ENCODE measurements at places on chromosomes 1 and 21.

GRCh38 chr1:204513117-204513716 is 3.0 kb upstream of the MDM4 start:
- DNase-seq = no peak

- no peak for DNase-seq
These were observed 16.1 kb upstream of the NTNG1 start for GRCh38 chr1:107124694-107125093.

GRCh38 chr1:66996018-66996682 is 57.8 kb downstream of the SLC35D1 start:
- peak; percentile 57 for DNase-seq

DNA sequence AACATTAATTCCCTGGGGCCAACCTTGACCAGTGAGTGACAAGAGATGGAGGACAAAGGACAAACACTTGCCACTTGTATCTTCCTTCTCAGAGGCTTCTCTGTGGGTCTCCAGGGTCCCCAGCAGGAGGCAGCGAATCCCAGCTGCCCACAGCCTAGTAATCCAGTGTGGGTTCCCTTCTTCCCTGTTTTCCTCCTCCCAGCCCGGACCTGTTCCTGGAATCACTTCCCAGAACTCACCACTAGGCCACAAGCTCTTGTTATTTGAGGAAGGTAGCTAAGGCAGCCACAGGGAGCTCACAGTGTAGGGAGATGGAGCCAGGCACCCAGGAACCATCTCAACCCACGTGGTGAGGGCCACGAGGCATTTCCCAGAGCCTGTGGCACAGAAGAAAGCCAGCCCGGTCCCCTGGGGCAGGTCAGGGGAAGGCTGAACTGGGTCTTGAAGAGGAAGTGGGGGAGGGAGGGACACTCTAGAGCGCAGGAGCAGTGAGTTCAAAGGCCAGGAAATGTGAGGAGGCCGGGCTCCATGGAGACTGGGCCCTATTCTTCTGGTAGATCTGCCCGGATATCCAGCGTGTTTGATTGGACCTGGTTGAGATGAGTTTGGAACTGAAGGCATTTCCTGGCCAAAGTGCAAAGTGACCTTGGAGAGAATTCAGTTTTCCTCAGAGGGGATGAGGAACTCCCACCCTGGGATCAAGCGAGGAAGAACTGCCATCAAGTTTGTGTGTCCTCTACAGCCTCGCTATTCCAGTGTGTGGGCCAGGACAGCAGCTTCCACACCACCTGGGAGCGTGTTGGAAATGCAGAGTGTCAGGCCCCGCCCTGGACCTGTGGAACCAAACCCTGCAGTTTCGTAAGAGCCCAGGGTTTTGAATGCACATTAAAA is 20.3 kb upstream of the C2CD2 start:
- DNase-seq = no peak

DNA sequence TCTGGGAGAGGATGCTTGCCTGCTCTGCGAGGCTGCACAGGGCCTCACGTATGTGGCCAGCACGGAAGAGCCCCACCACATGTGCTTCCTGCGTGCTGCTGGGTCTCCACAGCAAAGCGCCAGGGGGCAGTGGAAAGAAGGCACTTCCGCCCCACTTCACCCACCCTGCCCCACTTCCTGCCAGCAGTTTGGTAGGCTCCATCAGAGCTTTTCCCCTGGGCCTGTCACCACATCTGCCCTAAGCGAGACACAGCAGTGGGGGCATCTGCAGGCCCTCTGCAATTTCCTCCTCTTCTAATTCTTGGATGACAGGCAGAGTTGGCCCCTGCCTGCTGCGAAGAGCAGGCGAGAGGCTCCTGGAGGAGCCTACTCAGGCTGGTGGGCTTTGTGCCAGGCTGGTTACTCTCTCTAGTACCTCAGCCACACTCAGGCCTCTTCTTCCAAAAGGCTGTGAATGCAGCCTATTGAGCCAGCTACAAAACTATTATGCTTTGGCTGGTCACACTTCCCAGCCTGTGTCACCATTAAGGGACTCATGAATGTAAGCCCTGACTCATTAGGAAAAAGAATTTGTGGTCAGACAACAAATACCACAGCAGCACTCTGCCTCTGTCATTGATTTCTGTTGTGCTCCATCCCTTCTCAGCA is 25.0 kb downstream of the CD244 start:
- peak; percentile 3 for DNase-seq

DNA sequence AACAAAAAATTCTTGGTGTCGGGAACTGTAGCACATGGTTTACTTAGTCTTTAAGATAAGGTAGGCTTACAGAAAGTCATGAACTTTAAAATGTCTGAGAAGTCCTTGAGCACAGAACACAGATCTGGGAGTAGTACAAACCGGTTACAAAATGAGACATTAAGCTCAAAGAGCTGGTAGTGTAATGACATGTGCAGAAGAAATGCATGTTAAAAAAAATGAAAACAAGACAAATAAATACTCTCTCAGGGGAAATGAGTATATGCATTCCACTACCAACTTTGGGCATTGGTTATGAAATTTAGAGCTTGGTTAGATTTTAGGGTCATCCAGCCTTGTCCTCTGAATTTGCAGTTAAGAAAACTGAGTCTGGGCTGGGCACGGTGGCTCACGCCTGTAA is 91.5 kb upstream of the F3 start:
- no peak for DNase-seq

DNA sequence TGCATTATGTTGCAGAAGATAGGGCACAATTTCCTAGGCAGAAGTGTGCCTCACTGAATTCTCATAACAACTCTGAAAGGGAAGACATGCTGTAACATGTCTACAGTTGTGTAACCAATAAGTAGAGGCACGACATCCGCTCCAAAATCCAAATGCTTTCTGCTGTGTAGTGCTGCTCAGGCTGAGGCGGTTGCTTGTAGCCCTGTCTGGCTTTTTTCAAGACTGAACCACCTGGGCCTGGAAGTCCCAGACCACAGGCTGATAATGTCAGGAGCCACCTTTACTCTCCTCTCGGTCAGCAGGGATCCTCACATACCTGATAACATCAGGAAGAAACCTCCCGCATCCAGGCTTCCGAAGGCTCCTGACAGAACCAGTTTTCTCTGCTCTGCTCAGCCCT is 10.9 kb downstream of the AKNAD1 start:
- no peak for DNase-seq

DNA sequence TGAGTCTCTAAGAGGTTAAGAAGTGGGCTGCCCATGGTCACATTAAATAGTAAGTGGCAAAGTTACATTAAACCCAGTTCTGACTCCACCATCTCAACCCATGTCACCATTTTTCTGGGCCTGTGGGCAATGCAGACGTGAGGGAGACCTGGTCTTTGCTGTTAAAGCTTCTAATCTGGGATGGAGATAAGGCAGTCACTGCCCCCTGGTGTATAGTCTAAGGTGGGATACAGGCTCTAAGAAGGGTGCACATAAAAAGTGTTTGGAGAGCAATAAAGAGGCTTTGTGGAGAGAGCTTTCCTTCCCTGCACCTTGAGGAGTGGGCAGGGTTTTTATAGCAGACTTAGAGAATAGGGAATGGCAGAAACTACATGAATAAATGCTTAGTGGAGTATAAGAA is 141.3 kb downstream of the ROR1 start:
- no peak for DNase-seq

- DNase-seq = no peak
These were observed 6.1 kb downstream of the EFNA4 start for GRCh38 chr1:155069551-155070157.

DNA sequence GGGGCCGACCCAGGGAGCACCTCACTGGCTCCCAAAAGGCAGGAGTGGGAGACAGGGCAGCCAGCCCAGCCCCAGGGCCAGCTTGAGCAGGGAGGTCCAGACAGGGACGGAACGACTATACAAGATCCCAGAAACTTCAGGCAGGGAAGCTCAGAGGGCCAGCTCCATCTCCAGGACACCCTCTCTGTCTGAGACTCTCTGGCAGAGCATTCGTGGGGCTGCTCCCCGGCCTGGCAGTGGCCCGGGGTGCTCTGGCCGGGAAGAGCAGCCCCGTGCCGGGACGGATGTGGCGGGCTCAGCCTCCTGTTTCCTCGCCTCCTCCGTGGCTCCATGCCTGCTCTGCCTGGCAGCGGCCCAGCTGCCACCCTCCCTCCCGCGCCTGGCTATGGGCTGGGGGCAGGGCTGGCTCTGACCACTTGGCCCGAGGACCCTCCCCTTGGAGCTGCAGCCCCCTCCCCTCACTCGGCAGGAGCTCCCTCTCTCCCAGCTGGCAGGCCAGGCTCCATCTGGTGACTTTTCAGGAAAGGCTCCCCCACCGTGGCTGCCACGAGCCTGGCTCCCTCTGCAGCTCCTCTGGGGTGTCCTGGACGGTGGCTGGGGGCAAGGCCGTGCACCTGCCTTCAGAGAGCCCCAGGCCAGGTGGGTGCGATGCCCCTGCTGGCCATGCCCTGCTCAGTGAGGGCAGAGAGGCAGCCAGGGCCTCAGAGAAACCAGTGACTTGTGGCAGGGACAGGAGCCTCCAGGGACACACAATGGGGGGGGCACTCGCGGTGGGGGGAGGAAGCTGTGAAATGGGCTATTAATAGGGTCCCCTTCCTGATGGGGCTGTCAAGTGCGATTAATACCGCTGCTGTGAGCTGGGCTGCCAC is 5.6 kb upstream of the PLCH2 start:
- no peak for DNase-seq

DNA sequence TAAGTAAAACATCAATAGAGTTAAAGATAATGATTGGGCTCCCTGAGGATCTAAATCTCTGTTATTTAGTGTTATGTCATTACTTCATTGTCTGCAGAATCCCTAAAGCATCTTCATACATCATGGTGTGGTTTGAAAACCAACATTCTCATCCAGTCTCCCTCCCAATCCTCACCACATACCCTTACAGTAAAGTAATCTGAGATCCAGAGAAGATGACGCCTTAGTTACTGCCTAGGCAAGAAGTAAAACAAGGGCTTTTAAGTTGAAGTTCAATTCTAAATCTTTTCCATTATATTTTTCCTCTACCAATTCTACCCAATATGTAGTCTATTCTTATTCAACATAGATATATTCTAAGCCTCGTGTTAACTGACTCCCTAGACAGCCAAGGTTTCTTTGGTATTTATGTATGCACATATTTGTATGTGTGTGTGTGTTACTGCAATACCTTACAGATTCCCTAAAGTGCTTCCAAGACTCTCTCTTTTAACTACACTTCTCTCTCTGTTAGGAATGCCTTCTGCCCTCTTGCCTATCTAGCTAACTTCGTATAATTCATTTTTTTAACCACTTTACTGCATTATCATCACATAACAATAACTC is 17.3 kb downstream of the DPH5 start:
- no peak for DNase-seq

GRCh38 chr1:53586765-53587164 is 127.6 kb downstream of the DMRTB1 start:
- no peak for DNase-seq

DNA sequence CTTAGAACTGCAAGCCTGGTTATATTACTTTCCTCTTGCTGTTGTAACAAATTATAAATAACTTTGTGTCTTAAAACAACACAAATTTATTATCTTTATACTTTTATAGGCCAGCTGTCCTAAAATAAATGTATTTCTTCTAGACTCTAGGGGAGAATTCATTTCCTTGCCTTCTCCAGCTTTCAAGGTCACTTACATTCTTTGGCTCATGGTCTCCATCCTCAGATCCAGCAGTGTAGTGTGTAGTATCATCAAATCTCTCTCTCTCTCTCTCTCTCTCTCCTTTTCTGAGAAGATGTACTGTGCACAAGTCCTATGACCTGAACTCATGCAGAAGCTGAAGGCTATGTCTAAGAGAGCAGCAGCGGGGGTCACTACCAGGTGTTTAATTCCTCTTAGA is 1510.6 kb downstream of the MRPL39 start:
- DNase-seq = no peak

DNA sequence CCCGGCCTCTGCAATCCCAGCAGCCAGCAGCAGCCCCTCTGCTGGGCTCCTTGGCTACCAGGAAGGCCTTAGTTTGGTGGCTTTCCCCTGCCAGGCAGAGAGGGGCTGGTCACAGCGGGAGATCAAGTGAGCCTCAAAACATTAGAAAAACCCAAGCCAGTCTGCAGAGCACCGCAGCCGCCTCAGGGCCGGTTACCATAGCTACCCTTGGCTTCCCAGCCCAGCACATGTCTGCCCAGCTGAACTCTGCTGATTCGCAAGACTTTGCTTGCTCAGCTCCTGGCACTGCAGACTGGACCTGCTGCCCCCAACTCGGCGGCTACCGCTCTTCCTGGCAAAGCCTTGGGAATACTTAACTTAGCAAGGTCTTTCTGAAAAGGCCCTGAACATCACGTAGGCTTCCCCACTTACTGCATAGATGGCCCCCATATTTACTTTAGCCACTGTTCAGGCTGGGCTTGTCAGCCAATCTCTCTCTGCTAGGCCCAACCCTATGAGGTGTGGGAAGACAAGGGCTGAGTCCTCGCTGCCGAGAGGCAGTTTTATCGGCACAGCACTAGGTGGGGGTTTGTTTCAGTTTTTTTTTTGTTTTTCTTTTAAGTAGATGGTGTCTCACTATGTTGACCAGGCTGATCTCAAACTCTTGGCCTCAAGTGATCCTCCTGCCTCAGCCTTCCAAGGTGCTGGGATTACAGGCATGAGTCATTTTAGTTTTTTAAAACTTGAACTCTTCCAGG is 28.6 kb upstream of the PLEKHG5 start:
- peak; percentile 66 for DNase-seq

GRCh38 chr1:17119773-17120480 is 676 bp upstream of the PADI2 start:
- DNase-seq = no peak

- DNase-seq = no peak
These were observed 7.9 kb upstream of the AK5 start for GRCh38 chr1:77273891-77274290.

- DNase-seq = no peak
These were observed 379 bp downstream of the RER1 start for GRCh38 chr1:2391931-2392509.

- no peak for DNase-seq
These were observed 120.6 kb downstream of the KCNJ15 start for GRCh38 chr21:38377165-38378088.

- no peak for DNase-seq
These were observed 10.4 kb upstream of the BCAR3 start for GRCh38 chr1:93692026-93692425.

DNA sequence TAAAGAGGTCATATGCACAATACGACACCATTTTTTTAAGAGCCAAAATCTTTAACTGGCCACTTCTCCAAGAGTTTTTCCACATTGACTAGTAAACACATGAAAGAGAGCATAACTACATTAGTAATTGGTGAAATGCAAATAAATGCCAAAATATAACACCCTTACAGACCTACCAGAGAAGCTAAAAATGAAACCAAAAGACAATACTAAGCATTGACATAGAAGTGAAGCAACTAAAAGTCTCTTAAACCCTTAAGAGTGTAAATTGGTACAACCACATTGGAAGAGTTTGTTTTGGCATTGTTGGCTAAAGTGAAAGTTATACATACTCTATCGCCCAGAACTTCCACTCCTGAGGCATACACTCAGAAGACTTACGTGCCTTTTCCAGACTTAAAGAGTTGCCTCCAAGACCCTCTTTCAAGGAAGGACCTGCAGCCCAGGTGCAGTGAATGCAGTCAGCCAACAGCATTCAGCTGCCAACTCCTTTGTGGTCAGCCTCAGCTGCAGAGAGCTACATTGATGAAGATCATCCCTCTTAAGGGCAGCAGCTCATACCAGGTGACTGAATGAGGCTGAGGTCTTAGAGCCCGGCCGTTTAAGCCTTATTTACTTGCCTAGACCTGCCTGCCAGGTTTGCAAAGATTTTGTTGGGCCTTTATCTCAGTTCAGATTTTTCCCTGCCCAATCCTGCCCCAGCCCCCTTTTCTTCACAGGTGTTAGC is 839.1 kb upstream of the ADGRL2 start:
- no peak for DNase-seq

GRCh38 chr1:39754906-39755504 is 16.1 kb downstream of the OXCT2 start:
- DNase-seq = no peak
